SHP77 treated with DMSO at 0.1 percent for 48 hours (cell line): ENCODE measurements at places on chromosomes 16 and 17.

DNA sequence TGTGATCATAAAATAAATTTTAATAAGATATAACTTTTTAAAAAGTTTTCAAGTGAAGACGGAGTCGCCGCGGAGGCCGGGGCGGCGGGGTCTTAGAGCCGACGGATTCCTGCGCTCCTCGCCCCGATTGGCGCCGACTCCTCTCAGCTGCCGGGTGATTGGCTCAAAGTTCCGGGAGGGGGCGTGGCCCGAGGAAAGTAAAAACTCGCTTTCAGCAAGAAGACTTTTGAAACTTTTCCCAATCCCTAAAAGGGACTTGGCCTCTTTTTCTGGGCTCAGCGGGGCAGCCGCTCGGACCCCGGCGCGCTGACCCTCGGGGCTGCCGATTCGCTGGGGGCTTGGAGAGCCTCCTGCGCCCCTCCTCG is at the start of gene FOXC2:
TSS of gene FOXC2 (plus strand) at position 229 of the 365 bp plus-strand sequence. CDS start 507 bp downstream, outside the sequence.
- no peak for DNase-seq

GRCh38 chr16:87926246-87927194 is 9.8 kb downstream of the CA5A start:
- DNase-seq: peak; percentile 25

GRCh38 chr16:57004387-57005250 is 15.3 kb downstream of the NLRC5 start:
- DNase-seq: no peak

GRCh38 chr17:61816538-61816937 is 46.8 kb downstream of the BRIP1 start:
- DNase-seq: no peak

- DNase-seq: no peak
These were observed 224.2 kb upstream of the WSCD1 start for GRCh38 chr17:5846001-5846400.

GRCh38 chr16:50274326-50275097 is 8.2 kb downstream of the ADCY7 start:
- DNase-seq: no peak
